Eye (tissue), 1 donor: ENCODE measurements at places on chromosomes 3 and 15.

DNA sequence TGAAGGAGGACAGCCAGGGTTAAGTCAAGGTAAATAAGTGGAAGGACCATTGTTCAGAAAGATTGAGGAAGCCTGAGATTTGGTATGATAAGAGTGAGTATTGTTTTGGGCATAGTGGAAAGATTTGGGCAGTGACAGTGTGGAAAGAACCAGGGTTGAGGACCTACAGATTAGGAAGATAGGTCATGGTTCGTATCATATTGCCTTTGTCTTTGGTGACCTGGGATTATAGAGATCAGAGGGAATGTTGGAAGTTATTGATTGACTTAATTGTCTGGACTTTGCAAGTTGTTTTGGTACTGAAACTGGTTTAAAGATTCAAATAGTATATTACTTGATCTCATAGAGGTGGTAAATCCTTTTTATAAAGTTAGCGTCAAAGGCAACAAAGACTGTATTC lies 23.1 kb upstream of the MGA start:
- no peak for DNase-seq

- DNase-seq = peak; percentile 46
Measured at GRCh38 chr3:49899815-49900214, 3.9 kb downstream of the MST1R start.

- DNase-seq = no peak
Measured at GRCh38 chr3:184724699-184725098, 12.8 kb upstream of the MAGEF1 start.

DNA sequence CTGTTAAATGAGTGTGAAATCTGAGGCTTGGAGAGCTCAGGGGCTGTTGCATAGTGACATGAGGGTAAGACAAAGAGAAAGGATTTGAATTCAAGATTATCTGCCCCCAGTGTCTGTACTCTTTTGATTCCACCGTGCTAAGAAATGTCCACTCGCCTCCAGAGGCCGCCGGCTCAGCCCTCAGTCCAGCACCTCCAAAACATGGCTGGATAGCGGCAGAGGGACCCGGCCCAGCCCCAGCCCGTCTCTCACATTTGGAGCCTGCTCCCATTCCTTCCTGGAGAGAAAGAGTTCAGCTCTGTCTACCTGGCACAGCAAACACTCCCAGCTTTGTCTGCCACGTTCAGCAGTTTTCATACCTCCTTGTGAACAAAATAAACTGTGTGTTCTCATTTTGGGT lies 84.8 kb upstream of the IQSEC1 start:
- DNase-seq = no peak

DNA sequence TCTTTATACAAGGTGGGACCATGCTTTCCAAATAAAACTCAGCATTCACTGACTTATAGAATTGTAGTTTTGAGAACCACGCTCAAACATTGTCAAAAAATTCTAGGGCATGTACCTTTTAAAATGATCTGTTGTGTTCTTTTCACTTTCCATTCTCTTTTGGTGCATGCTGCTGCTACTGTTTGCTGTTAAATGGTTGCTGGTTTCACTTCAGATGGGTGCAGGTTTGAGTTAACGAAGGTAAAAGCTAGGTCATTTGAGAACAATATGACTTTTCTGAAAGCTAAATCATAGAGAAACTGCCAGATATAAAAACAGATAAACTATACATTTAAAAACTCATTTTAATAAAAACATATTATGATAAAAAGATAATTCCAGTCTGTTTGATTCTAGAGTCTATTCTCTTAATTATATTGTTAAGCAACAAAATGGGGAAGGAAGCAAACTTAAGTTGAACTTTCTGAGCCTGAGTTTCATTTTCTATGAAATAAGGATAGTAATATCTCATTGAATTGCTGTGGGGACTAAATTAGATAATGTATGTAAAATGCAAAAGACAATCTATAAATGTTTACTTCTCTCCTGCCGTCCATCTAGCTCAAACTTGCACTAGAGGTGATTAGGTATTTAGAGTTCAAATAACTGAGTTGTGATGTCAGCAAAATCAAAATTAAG lies 82.4 kb downstream of the OXSM start:
- no peak for DNase-seq

DNA sequence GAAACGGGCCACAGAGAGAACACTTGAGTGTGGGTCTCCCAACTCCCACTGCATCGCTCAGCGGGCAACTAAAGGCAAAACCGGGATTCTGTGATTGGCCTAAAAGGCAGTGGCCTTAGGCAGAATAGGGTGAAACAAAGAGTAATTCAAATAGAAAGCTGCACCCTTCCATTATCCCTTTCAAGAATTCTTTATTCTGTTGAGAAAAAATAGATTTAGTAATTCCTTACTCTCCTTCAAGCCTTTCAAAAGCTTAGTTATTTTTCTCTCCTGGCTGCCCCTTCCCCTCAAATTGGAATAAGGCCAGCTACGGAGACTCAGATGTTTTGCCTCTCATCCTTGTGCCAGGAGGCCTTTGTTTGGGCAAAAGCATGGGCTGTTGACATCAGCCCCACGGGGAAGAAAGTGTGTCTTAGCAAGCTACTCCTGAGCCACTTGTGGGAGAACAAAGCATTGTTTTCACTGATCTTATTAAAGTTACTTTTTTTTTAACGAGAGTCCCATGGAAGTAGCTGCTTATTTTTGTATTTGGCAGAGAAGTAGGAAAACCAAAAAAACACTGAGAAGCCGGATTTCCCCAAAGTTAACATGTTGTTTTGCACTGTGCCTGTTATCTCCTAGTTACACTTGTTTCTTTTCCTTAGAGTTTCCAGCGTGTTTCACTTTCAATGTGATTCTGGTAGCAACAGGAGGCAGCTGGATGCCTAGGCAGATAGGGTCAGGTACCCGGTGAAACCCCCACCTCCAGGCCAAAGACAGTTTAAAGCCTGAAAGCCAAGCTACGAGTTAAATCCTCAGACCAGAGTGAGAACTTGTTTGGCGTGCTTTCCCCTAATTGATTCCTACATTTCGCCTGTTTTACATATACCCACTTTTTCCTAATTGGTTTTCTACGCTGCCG lies 2.2 kb downstream of the ST6GAL1 start:
- peak; percentile 69 for DNase-seq

- no peak for DNase-seq
Measured at GRCh38 chr3:72011485-72011884, 226.5 kb upstream of the PROK2 start.

- peak; percentile 65 for DNase-seq
Measured at GRCh38 chr3:170038434-170039110, 777 bp downstream of the GPR160 start.

GRCh38 chr3:15795651-15796308 lies 2.0 kb downstream of the ANKRD28 start:
- no peak for DNase-seq

DNA sequence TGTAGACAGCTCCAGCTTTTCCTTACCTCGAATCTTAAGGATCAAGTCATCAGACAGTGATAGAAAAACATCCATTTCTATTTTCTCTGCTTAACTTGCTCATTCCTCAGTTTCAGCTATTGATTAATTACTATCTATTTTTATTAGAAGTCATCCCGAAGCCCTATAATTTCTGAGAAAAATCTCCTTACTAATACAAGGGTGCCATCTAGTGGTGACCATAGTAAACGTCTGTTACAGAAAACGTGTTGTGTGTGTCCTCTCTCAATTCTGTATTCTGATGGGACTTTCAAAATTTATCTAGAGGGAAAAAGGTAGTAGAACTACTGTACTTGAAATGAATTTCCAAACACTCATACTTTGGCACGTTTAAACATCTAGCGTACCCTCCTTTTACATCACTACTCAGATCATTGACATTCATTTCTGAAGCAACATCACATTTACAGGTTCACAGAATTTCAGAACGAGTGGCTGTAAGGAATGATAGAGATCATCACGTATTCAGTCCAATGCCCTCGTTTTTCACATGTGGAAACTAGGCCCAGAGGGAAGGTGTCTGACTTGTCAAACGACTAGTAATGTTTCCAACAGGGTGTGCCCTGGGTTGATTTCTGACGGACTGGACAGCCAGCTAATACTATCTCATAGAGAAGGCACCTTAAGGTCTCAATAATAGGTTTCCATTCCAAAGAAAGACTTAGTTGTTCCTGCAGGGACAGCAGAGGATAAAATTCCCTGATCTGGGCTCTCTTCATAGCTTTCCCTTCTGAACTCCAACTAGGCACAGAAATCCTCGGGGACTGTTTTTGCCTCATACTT lies 25.6 kb downstream of the HACD2 start:
- DNase-seq = peak; percentile 81

DNA sequence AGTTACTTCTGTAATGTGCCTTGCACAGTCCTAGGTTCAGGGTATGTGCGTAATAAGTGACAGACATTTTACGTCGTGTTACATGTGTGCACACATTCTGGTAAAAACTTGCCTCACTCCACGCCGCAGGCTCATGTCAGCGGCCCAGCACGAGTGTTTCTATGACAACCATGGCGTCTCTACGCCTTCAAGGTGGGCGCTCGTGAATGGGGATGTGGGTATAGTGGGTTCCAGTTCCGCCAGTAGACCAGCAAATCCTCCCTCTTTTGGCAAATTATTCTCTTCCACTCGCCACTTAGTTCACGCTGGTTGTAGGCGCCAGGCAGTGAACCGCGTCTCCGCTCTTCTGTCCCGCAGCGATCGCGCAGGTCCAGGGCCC lies 40.3 kb downstream of the CHST14 start:
- DNase-seq = peak; percentile 54

DNA sequence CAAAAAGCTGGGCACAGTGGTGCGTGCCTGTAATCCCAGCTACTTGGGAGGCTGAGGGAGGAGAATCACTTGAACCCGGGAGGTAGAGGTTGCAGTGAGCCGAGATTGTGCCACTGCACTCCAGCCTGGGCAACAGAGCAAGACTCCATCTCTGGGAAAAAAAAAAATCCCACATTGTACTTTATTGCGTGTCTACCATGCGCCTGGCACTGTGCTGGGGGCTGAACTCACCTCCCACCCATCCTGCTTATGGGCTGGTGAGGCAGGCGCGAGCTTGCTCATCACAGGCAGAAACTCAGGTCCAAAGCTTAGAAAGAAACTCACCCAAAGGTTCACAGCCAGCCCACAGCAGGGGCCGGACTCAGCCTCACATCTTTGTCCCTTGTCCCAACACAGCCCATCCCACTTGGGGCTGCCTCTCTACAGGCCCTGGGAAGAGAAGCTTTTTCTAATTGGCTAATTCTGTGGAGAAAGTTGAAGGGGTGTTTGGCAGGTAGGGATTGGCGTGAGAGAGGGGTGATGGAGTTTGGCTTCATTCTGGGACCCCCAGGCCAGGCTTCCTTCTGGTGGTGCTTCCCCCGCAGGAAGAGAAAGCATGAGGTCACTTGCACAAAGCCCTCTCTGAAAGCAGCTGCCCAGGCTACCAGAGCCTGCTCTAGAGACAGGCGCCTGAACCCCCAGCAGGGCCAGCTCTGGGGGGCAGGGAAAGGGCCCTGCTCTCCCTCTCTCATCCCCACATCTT lies 122.6 kb upstream of the SMAD3 start:
- DNase-seq = no peak

DNA sequence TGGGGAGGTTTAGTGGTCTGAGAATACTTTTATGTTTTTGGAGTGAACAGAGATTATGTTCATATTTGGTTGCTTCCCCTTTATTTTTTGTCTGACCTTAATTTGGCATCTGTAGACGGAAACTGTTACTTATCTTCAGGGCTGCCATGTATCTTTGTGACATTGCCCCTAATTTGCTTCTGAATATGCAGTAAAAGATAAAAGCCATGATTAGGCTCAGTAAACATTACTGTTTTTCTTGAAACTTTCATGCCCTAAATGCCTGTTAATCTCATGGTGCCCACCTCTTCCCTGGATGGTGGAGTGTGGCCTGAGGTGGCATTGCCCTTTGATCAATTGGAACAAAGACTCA lies 106.7 kb downstream of the C3orf70 start:
- no peak for DNase-seq

DNA sequence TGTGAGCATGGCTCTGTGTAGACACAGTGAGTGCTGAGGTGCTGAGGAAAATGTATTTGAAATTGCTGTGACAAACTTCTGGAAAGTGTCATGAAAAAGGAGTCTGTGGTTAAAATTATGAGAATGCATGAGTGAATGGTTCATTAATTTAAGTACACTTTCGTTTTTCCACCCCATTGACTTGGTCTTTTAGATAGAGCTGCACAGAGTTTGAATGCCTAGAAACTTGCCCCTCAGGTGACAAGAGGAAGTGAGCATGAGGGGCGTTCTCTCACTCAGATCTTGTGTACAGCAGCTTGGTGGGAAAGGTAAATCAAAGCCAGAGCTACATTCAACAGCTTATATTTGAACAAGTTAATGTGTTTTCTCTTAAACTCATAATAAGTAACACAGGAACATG lies 296.8 kb downstream of the WDR72 start:
- DNase-seq = no peak

DNA sequence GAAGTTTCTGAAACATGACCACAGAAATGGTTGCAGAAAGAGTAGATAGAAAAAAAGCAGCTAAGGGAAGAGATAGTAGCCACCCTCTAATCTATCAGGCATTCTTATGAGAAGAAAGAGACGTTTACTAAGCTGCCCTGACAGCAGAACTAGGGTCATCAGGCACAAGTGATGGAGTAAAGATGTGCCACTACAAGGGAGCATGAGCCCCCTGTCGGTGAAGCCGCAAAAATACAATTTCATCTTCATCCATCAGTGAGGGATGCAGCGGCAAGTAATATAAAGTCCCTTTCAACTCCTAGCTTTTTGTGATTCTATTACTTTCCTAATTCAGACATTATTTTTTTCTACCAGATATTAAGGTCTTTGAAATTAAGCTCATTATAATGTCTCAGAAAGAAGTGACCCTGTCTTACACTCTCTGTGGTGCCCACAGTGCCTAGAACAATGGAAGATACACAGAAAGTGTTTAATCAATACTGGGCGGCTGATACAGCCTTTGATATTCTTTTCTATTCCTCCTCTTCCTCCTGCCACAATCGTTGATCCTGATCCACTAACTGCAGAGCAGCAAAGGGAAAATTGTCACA lies 651.6 kb downstream of the NTRK3 start:
- peak; percentile 45 for DNase-seq

DNA sequence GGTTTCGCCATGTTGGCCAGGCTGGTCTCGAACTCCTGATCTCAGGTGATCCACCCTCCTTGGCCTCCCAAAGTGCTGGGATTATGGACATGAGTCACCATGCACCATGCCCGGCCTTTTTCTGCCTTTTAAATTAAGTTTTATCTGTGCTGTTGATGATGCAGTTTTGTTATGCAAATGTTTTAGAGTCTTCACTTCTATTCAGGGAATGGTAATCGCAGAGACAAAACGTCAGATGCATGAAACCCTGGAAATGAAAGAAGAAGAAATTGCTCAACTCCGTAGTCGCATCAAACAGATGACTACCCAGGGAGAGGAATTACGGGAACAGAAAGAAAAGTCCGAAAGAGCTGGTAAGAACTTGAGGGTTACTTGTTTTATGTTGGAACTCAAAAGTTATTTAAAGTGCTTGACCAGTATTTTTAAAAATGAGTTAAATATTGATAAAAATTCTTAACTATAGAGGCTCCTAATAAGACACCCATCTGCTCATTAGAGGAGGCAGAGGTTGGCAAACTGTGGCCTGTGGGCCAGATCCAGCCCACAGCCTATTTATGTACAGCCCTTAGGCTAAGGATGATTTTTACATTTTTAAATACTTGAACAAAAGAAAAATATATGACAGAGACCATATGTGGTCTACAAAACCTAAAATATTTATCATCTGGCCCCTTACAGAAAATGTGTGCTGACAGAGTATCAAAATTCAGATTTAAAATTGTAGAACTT lies 127.8 kb upstream of the LRRFIP2 start:
- no peak for DNase-seq
